ENCODE measurements at places on chromosomes 16 and 17.
A peak's percentile ranks its signal among the peaks of the same experiment; 100 is the strongest.

- no peak for DNase-seq
Measured at GRCh38 chr16:2058872-2059271, 11.1 kb downstream of the TSC2 start.

DNA sequence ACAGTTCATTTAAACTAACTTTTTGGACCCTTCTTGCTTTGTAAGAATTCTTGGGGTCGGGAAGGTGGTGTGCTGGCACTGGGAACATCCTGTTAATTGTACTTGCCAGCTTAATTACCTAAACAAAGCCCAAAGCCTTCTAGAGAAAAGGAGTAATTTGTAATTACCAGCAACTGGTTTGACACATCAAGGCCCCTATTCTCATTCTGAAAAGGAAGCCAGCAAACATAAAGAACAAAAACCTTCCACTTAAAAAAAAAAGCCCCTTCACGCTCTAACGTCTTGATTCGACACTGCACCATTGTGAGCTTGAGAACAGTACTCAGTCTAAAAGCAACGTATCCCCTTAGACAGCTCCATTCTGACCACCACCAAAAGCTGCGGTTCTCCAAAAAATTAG, 74.7 kb upstream of the RPH3AL start:
- no peak for DNase-seq

GRCh38 chr16:69717066-69717465, 9.3 kb downstream of the NQO1 start:
- no peak for DNase-seq

DNA sequence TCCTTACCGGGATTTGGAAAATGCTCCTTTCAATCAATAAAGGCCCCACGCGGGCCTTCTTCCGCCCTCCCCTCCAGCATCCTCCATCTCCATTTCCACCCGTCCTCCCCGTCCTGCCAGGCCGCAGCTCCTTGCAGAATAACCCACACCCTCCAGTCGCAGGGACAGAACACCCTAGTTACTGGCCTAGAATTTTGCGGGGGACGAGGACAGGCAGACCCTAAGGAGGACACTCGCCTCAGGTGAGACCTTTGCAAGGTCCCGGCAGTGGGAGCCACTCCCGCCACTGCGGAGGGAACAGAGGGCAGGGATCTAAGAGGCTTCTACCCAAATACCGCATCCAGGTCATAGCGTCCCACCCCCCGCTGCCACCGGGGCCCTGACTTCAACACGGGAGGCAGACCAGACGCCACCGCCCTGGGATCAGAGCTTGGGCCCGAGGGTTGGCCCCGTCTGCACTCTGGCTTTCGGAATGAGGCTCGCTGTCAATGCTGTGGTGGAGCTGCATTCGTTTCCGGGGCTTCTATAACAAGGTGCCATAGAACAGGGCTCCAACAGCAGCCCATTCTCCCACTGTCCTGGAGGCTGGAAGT, 26.8 kb downstream of the SLC25A10 start:
- no peak for DNase-seq

DNA sequence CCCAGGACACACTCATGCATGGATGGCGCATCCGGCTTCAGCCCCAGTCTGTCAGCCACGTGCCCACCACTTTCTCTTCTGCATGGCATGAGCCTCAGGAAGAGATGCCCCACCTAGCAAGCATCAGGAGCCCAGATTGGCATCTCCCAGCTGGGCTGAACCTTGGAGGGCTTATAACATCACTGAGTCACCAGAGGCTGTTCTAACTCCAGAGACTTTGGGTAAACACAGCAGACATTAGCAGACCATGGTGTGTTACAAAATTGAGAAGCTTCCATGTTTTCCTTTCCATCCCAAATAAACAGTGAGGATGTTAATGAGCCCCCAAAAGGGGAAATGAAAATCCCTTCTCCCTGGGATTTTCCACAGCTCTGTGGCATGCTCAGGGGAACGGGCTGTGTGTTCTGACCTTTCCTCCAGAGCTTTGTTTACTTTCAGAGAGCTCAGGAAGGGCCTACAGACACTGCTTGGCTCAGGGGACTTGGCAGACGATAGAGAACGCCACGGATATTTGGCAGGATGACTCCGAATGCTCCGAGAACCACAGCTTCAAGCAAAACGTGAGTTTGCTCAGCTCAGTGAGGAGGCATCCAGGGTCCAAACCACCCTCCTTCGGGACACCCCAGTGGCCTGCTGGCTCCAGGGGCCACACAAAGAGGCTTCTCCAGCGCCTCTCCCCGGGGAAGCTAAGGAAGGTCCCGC, 16.5 kb downstream of the GLP2R start:
- peak; percentile 28 for DNase-seq

DNA sequence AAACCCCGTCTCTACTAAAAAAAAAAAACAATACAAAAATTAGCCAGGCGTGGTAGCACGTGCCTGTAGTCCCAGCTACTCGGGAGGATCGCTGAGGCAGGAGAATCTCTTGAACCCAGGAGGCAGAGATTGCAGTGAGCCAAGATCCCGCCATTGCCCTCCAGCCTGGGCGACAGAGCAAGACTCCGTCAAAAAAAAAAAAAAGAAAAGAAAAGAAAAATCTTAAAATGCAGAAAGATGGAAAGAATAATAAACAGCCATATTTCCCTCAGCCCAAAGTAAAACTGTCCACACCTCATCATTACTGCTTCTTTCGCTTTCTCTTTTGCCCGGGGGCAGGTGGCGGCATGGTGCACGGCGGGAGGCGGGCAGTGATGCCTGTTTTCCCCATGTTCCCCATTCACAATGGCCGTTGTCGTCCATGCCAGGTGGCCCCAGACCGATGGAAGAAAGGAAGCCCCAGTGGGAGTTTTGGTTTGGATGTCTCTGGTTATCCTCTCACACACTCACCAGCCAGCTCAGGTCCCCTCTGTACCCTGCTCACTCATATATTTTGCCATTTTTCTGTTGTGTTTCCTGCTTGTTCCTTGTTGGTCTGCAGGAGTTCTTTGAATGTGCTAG, 37.0 kb upstream of the PEMT start:
- DNase-seq = no peak

- DNase-seq = no peak
Measured at GRCh38 chr16:87855852-87856715, 13.2 kb downstream of the SLC7A5 start.

DNA sequence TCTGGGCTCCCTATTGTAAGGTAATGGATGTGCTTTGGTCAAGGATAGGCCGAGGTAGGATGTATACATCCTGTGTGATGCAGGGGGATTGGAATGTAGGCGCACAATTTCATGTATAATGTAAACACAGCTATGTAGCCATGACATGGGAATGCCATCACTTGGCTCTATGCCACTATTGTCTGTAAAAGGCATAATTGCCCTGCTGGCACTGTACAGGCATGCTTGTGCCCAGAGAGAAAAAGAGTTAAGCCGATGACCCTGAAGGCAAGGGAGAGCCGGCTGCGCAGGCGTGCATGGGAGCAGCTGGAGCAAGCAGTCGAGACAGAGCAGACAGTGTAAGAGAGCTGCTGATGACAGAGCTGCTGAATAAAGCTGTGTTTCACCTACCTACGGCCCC, 212.5 kb upstream of the CPHXL start:
- no peak for DNase-seq

DNA sequence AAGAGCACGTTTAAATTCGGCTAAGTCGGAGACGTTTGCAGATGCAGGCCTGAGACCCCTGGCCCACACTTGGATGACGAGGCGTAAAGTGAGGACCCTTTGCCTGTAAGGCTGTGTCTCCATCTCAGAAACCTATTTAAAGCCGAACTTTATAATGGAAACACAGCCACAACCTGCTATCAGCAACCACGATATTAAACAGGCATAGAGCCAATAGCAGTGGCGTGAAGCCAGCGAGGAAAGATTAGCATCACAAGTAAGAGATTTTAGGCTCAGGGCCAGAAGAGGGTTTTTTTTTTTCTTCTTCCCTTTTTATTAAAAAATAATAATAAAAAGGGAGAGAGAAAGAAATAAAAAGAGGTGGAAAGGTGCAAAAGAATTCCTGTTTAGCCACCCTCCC, 111.3 kb upstream of the NOL11 start:
- peak; percentile 37 for DNase-seq
